ENCODE measurements at places on chromosomes 13 and 19.
A peak's percentile ranks its signal among the peaks of the same experiment; 100 is the strongest.

DNA sequence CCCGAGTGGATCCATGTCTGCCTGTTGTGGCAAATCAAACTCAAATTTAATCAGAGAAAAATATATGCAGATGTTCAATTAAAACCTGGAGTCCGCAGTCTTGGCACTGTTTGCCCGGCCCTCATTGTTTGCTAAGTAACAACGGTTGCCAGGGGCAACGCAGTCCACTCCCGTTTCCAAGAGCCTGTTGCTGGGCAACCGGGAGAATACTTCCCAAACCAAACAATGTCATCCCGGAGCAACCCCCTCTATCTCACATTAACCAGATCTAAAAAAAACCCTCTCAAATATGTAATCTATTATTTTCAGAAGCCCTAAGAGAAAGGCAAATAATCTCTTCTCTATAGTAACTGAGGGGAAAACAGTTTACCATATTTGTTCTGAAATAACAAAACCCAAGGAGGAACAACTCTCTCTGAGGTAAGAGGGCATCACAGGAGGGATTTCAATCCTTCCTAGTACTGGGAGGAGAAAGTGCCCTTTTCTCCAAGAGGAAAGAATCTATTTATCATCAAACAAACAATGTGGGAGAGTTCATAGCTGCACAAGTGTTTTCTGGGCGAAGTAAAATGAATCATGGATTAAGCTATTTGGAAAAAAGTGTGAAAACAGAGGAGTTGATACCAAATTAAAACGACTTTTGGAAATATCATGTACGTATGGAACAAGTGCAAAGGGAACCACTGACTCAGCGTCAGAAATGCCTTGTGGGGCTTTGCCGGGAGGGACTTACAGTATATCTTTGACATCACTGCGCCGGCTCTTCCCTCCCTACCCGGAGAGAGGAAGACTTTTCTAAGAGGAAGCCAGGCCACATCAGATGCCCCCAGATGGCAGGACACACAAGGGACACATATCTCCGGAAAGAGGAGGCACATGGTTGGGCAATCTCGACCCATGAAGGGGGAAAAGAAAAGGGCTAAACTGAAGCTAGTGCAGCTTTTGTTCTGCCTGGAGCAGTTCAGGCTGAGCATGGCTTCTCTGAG is 43.3 kb downstream of the RFX2 start:
- peak overlapping the region; percentile 63 for H3K27ac ChIP-seq
- H3K4me3 ChIP-seq = no peak overlapping the region
- H3K4me1 ChIP-seq = peaks cover 25% of the 10 kb centered on the region
- peak; percentile 88 for DNase-seq
- no peaks in the 10 kb centered on the region for H3K36me3 ChIP-seq

GRCh38 chr19:44648631-44649251 is 5.0 kb downstream of the PVR start:
- peaks cover 23% of the 10 kb centered on the region for H3K4me1 ChIP-seq
- H3K4me3 ChIP-seq = no peak overlapping the region
- H3K27ac ChIP-seq = no peak overlapping the region
- H3K36me3 ChIP-seq = peaks cover 76% of the 10 kb centered on the region
- H3K27me3 ChIP-seq = no peaks in the 10 kb centered on the region

DNA sequence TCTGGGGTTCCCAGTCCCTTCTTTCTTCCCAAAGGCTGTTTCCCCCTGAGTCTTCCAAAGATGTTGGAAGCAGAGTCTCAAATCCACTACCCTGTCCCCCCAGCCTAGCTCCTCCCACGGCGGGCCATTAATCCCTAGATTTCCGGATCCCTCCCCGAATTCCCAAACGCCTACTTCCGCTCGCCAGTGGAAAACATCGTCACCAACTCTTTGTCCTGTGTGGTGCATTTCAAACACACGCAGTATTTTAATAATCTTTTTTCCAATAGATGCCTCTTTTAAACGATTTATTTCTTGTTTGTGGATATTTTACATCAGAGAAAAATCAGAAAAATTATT is 610 bp downstream of the ZNF791 start:
- peaks cover 42% of the 10 kb centered on the region for H3K36me3 ChIP-seq
- no peaks in the 10 kb centered on the region for H3K4me1 ChIP-seq
- peak overlapping the region; percentile 80 for H3K4me3 ChIP-seq
- H3K27ac ChIP-seq = peak overlapping the region; percentile 67

DNA sequence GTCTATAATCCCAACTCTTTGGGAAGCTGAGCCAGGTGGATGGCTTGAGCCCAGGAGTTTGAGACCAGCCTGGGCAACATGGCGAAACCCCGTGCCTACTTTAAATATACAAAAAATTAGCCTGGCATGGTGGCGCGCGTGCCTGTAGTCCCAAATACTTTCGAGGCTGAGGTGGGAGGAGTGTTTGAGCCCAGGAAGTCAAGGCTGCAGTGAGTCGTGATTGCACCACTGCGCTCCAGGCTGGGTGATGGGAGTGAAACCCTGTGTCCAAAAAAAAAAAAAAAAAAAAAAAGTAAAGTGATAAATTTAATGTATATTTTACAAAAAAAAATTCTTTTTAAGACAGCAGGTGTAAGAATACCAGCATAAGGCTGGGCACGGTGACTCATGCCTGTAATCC is 17.6 kb downstream of the TMEM38A start:
- no peak overlapping the region for H3K4me3 ChIP-seq
- H3K36me3 ChIP-seq = no peaks in the 10 kb centered on the region
- no peaks in the 10 kb centered on the region for H3K4me1 ChIP-seq
- no peak overlapping the region for H3K27ac ChIP-seq
- H3K27me3 ChIP-seq = no peaks in the 10 kb centered on the region

- no peak overlapping the region for H3K27ac ChIP-seq
- no peak for DNase-seq
- H3K4me1 ChIP-seq = peaks cover 10% of the 10 kb centered on the region
- H3K27me3 ChIP-seq = no peaks in the 10 kb centered on the region
Observed at GRCh38 chr13:30149248-30149647, 158.1 kb downstream of the KATNAL1 start.

GRCh38 chr13:94140027-94140426 is 339.5 kb downstream of the DCT start:
- DNase-seq = no peak
- no peaks in the 10 kb centered on the region for H3K4me1 ChIP-seq
- H3K27me3 ChIP-seq = no peaks in the 10 kb centered on the region
- no peak overlapping the region for H3K4me3 ChIP-seq

- H3K36me3 ChIP-seq = no peaks in the 10 kb centered on the region
- H3K4me1 ChIP-seq = no peaks in the 10 kb centered on the region
- no peak overlapping the region for H3K4me3 ChIP-seq
- no peak overlapping the region for H3K27ac ChIP-seq
- no peak for DNase-seq
Observed at GRCh38 chr13:41383386-41383785, 72.3 kb downstream of the NAA16 start.

DNA sequence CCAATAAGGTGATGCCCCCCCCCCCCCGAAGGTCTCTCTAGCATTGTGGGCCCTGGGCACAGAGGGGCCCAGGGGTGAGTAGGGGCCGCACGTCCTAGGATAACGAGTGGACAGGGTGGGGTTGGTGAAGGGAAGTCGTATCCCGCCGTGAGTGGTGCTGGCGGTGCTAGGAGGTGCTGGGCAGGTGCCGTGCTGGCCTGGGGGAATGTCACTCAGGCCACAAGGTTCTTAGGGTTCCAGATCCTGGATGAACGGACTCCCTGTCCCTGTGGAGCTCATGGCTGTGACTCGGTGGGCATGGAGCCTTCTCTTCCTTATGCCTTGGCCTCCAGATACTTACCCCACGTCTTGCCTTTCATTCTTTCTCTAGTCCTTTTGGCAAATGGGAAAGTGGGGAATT is 157.4 kb upstream of the SOX1 start:
- no peaks in the 10 kb centered on the region for H3K36me3 ChIP-seq
- H3K27me3 ChIP-seq = peaks cover 52% of the 10 kb centered on the region
- H3K4me3 ChIP-seq = no peak overlapping the region
- no peak overlapping the region for H3K27ac ChIP-seq
- no peaks in the 10 kb centered on the region for H3K4me1 ChIP-seq
